Activated CD4-positive, CD25-positive, alpha-beta regulatory T cell treated with anti-CD3 and anti-CD28 coated beads, Interleukin-2, amount 50 U/mL, for 72 hours (primary cell): ENCODE measurements at places on chromosomes 4 and X.

- DNase-seq = no peak
Measured at GRCh38 chrX:54894159-54894558, 26.5 kb upstream of the TRO start.

GRCh38 chr4:76487621-76488020 is 52.6 kb downstream of the SHROOM3 start:
- no peak for DNase-seq

DNA sequence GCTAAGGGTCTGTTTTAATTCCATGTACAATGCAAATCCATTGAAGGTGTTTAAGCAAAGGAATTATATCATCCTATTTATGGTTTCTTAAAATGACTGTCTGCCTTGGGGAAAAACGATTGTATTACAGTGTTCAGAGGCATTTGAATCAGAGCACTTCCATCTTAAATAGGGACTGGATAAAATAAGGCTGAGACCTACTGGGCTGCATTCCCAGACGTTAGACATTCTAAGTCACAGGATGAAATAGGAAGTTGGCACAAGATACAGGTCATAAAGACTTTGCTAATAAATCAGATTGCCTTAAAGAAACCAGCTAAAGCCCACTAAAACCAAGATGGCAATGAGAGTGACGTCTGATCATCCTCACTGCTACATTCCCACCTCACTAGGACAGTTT is 1167.2 kb upstream of the PABPC4L start:
- DNase-seq = no peak

GRCh38 chr4:31896349-31896748 is 1176.2 kb downstream of the PCDH7 start:
- no peak for DNase-seq

DNA sequence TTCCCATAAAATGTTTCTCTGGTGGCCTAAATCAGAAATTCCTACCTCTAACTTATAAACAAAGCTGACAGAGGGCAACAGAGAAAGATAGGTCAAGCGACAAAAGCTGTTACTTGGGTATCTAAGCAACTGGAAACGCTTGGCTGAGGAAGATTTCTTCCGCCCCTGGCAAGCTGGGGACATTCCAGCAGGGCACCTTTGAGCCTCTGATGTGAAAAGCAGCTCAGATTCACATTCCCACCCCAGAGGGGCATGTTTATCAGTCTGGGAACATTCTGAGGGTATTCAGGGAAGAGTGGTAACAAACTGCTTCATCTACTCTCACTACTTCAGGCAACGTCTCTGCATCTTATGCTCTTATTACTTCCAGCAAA is 3.5 kb upstream of the CDS1 start:
- no peak for DNase-seq

GRCh38 chr4:184950117-184950830 is 68.0 kb upstream of the HELT start:
- no peak for DNase-seq

GRCh38 chr4:185564349-185564748 is 29.0 kb upstream of the PDLIM3 start:
- DNase-seq = no peak

DNA sequence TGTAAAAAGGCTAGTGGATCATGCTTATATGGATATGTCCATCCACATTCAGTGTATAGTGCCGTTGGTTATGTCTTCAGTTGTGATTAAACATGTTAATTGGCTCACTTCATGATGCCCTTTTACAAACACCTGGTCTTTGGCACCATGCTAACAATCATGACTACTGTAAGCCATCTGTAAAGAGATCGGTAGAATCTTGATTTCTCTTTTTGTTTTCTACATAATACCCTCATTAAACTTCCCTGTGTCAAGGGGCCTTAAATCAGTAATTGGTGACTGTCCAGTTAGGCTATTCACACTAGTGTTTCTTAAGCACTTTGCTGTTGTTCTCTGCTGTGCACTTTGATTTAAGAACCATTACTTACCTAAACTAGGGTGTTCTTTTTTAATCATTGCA is 475.2 kb downstream of the RPA4 start:
- DNase-seq = no peak

DNA sequence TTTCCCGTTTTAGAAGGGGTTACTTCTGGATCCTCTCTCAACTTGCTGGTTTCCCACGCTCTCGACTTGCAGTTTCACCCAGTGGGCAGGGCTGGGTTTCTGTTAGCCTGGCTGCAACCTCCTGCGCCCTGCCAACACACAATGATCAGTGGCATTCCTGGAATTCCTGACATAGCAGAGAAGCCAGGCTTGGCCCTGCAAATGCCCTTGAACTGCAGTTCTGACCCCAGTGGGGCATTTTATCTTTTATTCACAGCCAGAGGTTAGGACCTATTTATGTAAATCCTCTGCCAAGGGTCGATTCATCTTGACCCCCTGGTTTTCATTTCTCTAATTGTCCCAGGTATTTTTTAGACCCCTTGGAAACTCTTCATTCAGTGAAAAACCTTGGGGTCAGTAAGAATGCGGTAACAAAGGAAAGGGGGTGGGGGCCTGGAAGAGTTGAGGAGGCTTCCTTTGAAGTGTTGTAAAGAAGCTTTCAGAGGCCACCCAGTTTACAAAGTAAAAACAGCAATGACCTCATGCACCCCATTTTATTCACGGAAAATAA is 217.6 kb downstream of the ZNF674 start:
- no peak for DNase-seq

DNA sequence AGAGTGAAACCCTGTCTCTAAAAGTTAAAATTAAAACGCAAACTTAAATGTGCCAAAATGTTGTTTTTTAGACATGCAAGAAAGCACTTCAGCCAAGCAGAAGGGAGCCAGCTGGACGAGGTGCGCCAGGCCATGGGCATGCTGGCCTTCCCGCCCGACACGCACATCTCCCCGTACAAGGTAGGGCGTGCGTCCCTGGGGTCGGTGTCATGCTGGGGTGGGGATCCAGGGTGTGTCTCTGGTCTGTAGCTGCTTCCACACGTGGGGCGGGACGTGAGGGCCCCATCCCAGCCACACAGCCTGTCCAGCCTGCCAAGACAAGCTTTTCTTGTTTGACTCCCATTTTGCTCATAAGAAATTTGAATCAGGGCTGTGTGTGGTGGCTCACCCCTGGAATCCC is 14.3 kb upstream of the UVSSA start:
- no peak for DNase-seq
